IMR-90 (cell line): ENCODE measurements at places on chromosomes 3 and 15.

DNA sequence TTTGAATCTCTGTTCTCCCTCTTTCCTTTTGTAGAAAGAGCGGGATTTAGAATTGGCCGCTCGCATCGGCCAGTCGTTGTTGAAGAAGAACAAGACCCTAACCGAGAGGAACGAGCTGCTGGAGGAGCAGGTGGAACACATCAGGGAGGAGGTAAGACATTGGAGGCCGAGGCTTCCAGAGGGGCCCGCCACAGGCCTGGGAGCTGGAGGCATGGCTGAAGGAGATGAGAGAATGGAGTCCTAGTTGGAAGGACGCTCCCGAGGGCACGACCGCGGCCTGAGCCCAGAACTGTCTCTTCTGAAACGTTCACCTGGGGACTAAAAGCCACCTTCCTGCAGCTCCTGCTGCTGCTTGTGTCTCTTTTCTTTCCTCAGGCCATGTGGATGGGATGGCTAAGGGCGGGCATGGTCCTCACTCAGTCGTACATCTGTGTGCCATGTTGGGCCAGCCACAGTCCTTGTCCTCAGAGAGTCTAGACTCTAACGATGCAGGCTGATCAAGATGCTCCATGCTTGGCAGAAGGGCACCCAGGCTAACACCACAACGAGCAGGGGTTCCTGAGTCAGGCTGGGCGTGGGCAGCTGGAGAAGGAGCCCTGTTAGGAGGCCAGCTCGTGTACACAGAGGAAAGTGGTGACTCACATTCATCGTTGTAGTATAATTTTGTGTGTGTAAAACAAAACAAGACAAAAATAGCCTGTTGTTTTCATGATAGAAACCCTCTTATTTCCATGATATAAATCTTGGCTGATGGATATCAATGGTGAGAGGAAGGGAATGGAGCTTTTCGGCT lies 81.1 kb downstream of the CCK start:
- peak; percentile 79 for DNase-seq

DNA sequence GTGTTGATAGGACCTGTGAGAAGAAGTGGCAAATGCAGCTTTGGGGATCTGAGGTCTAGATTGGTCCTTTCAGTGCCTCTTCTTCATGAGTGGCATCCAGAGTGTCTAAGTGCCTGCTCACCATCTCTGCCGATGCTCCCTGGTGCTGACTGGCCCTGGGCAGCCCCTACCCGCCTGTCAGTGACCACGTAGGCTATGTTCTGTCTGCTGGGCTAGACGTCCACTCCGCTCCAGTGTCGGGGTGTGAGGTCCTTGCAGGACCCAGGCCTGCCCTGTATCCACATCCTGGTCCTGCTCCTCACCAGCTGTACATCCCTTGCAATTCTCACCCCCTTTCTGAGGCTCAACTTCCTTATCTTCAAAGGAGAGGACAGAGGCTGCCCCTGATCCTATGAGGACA lies 48.3 kb upstream of the PRR23E start:
- DNase-seq, result no peak

DNA sequence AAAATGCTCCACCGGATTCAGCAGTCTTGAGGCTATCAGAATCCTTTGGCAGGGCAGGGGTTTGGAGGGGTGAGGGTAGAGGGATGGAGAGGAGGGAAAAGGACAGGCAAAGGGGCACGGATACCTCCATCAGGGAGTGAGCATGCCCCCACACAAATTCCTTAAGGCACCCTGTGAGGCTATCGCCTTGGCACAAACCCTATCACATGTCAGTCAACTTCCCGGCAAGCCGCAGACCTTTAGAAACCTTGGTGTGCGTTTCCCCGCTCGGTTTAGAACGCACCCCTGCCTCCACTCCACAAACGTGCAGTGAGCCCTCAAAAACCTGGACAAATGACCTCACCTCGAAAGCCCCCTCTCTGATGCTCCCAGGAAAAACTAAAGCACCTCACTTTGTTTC lies 422 bp upstream of the SETMAR start:
- no peak for DNase-seq

GRCh38 chr3:69890084-69890483 lies 109.4 kb upstream of the SAMMSON start:
- DNase-seq, result peak; percentile 61

GRCh38 chr3:13282986-13283876 lies 136.9 kb downstream of the NUP210 start:
- no peak for DNase-seq

DNA sequence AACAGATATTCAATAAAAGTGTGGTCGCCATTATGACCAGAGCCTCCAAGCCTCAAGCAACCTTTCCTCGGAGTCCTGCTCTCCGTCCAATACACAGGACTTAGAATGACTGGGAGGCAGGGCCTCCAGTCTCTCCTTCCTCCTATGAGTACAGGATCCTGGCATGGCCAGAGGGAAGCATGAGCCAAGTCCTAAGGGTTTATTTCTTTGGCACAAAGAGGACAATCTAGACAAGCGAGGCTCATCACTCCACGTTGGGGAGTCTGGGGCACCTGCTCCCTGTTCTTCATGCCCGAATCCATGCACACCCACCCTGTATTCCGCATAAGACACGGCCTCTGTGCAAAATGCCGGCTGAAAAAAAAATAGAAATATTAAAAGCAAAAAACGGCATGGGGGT lies 6.8 kb downstream of the PRRT3 start:
- no peak for DNase-seq

DNA sequence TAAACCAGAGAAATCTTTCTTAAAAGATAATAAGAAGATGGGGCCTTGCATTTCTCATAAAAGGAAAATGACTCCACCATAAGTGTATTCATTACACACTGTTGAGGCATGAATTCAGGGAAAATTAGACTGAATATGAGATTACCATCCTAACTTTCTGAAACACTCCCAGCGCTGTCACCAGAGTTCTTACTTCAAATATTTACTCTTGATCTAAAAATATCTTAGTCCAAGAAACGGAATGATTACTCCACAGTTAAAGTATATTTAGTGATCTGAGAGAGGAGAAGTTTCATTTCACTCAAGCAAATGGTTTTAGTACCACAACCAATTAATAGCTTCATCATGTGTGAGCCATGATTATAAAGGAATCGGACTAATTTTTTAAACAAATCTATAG lies 300.3 kb downstream of the ZBTB20 start:
- DNase-seq, result peak; percentile 79

DNA sequence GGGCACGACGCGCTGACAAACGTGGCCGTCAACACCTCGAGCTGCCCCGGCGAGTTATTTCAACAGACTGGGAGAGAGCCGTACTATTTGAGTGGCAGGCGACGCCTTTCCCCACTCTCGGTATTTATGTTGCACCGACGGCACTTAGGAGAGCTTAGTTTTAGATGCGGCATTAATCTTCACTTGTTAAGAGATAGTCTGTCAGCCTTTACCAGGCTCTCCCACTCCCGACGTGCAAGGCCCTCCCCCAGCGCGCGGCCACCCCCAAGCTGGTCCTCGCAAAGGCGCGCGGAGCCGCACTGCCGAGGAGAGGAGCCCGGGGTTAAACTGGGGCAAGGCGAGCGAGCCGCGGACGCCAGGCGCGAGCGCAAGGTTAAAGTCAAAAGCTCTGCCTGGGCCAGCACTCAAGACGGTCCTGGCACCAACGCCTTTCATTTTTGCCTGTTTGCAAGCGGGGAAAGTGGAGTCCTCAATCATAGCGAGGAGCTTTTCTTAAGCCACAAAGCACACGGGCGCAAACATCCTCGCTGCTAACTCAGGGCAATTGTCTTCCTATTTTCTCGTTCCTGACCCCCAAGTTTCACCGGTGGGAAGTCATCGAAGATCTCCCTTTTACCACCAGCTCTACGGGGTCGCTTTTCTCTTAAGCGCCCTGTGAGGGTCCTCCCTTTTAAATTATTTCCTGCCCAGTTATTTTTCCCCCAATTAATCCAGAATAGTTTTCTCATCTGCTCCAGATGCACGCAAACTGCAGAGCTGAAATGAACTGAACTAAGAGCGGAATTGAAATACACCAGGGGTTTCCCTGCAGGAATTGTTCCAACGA lies 86.6 kb downstream of the NR2F2 start:
- peak; percentile 4 for DNase-seq

- no peak for DNase-seq
Observed at GRCh38 chr3:14920536-14920935, 26.8 kb upstream of the NR2C2 start.

DNA sequence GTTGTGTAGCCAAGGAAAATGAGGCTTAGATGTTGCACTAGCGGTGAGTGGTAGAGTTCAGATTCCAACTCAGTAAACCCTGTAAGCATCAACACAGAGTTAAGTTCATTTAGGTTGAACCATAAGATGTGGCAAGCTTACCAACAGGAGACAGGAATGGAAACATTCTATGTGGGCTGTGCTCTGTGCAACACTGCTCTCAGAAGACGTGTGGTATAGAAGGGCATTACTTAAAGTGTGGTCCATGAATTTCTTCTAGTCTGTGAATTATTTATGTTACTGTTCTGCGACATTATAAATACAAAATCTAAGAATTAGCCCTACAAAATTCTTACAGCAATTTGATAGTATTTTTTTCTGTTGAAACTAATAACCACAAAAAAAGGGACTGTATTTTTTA lies 213.3 kb downstream of the GRM7 start:
- DNase-seq, result no peak

GRCh38 chr3:60365360-60365759 lies 885.9 kb downstream of the FHIT start:
- peak; percentile 69 for DNase-seq

GRCh38 chr3:14047027-14047426 lies 77.6 kb downstream of the CHCHD4 start:
- no peak for DNase-seq

DNA sequence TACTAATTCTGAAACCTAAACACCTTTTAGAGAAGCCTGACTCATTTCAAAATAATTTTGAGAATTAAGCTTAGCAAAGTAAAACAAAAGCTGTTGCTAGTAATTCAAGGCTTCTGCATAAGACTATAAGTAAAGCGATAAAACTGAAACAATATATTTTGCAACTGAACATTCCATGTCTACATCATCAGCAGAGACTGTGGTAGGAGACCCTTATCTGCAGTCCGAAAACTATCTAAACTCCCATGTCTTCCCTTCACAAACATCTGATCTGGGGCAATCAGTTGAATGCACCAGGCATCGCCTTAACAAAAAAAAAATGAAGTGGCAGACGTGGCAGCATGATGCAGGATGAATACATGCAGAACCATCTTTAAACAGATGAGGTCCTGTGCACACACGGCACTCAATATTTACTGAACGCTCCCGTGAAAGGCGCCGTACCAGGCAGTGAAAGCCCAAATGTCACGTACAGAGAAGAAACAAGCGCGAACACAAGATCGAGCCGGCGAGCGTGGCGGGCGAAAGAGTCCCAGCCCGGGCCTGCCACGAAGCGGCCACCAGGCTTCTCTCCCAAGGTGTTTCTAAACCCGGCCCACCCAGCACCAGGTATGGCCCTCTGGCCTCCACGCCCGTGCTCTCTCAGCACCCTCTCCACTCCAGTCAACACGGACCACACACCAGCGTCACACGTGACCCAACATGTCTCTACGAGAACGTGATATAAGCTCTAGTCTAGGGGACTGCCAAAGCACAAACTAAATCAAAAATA lies 63.0 kb downstream of the CHSY1 start:
- peak; percentile 91 for DNase-seq

- DNase-seq, result no peak
Observed at GRCh38 chr3:29338377-29338776, 57.5 kb downstream of the RBMS3 start.

- DNase-seq, result peak; percentile 88
Observed at GRCh38 chr3:52088445-52089367, 32.3 kb upstream of the DUSP7 start.

DNA sequence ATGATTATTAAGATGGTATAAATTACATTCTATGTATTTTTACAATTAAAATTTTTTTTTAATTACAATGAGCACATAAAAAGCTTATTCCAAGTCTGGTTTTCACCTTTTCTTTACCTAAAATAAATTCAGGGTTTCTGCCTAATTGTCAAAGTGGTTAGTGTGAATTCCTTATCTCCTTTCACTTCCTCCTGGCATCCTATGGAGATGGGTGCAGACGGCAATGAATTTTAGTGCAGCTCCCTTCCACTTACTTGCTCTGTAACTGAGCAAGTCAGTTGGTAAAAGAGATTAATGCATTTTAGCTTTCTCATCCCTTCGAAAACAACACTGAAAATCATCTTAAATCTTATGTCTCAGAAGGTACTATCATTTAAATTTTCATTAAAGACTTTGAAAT lies 13.1 kb downstream of the HDGFL3 start:
- no peak for DNase-seq

DNA sequence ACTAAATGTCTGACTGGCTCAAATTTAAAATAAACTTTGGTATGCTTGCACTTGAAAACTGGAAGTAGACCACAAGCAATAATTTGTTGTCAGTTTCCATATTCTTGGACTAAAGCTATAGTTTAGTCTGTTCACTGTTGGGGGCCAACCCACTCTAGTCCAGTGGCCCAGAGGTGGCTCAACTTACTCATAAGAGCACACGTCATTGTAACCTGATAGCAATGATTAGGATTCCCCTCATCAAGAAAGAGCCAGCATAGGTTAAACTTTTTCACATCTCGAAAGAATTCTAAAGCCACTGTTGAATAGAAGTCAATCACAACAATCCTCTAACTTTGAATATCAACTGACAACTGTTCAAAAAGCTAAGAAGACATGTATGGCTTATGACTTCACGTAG lies 147.0 kb downstream of the MEIS2 start:
- peak; percentile 56 for DNase-seq

GRCh38 chr15:65796610-65797078 lies 4.6 kb upstream of the DENND4A start:
- DNase-seq, result peak; percentile 71

DNA sequence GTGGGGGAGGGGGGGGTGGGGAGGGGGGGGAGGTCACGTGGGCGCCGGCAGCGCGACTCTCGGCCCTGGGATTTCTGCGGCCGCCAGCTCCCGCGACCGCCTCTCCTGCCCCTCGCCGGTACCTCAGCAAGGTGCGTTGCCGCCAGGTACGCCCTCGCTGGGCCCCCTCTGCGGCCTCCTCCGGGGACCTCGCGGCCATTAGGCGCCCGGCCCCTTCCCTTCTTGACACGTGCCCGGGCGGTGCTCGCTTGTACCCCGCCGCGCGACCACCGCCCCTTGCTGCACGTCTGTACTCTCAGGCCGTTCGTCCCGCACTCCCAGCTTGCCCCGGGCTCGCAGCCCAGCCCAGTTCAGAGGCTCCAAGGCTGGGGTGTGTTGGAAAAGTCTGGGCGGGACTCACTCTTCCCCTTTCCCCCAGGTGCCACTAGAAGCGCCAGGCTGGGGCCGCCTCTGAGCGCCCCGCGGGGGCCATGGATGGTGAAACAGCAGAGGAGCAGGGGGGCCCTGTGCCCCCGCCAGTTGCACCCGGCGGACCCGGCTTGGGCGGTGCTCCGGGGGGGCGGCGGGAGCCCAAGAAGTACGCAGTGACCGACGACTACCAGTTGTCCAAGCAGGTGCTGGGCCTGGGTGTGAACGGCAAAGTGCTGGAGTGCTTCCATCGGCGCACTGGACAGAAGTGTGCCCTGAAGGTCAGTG lies at the start of gene MAPKAPK3:
Gene MAPKAPK3 (plus strand): TSS at position 56 of the 696 bp plus-strand sequence. CDS start 415 bp downstream, at position 471.
- no peak for DNase-seq

- no peak for DNase-seq
Observed at GRCh38 chr3:137588871-137589270, 175.2 kb upstream of the SOX14 start.

GRCh38 chr3:41239587-41239986 lies 40.3 kb downstream of the CTNNB1 start:
- no peak for DNase-seq
